NCI-H226 (cell line): ENCODE measurements at places on chromosomes 12 and 14.

GRCh38 chr12:65505386-65506121 lies 227.1 kb downstream of the MSRB3 start:
- DNase-seq = no peak

DNA sequence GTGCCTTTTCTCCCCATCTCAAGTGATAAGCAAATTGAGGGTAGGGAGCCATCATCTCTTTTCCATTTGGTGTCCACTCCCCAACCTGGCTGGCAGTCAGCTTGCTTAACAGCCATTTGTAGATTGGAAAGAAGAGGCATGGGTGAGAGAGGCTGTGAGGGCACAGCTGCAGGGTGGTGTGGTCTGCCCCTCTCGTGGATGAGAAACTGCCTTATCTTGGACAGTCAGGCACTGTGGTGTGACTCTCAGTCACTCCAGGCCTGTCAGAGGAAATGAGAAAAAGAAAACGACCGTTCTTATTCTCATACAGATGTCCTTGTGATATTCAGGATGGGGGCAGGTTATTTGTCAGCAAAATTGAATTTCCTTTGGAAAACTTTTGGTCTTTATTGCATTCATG lies 65.1 kb upstream of the SRSF5 start:
- no peak for DNase-seq

DNA sequence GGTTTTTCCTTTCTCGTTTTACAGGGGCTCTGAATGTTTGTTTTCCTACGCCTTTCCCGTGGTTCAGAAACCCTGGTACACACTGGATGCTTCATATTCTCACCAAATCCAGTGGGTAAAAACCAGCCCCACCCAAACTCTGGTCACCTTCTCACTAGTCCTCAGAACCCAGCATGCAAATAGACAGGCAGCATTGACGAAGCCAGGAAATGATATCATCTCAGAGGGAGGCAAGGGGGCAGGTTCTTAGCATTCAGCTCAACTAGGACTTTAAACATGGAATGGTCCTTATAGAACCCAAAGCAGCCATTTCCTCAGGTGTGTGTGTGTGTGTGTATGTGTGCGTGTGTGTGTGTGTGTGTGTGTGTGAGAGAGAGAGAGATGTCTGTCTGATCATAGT lies 142.0 kb downstream of the KCNK10 start:
- DNase-seq = no peak

- DNase-seq = no peak
Observed at GRCh38 chr14:99229654-99230207, 42.3 kb downstream of the BCL11B start.

- DNase-seq = no peak
Observed at GRCh38 chr12:4169531-4169930, 104.0 kb upstream of the CCND2 start.

DNA sequence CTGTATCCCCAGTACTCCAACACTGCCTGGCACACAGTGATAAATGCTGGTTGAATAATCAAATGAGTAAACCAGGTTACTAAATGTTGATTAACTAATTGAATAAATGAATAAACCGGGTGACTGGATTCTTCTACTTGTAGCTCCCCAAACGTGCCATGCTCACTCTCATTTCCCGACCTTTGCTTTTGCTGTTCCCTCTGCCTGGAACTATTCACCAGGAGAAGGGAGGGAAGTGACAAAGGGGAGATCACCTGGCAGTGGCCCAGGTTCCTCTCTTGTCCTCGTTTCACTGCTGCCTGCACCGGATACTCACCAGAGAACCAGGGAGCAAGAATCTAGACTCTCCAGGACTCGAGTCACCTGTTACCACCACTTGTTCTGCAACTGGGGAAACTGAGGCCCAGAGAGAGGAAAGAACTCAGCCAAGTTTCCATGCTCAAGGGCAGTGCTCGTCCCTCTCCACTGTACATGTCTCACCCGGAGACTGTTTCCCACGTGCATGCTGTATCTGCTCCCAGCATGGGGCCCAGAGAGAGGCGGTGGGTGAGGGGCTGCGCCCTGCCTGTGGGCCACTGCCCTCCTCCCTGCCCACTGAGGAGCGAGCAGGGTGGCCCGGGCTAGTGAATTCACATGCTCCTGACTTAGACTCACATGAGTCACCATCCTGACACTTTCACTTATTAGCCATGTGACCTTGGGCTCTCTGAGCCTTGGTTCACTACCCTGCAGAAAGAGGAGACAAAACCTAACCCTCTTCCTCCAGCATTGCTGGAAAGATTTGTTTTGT lies 17.7 kb upstream of the POP5 start:
- DNase-seq = no peak

DNA sequence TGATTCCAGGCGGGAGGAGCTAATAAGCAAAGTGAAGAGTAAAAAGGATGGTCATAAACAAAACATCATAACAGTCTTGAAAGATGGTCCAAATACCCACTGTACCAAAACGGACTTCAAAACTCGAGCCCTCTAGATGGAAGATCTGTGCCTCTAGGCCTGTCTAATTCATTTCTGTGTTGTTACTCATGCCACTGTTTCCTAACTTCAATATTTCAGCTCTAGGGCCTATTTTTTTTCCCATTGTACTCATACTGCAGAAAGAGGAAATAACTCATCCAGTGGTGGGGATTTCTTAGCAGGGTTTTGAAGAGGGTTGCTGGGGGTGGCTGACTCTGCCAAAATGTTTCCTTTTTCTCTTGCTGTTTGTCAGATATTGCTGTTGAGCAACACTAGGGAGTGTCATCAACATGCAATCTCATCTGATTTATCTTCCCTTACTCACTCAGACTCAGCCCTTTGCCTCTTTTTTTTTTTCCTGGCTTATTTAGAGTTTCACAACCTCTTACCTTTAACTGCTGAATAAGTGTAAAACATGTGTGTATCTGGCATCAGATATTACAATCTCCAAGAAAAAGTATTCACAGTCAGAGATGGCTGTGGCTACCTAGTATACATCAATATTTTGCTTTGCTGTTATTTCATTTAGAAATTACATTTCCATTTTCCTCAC lies 189.6 kb downstream of the DUSP6 start:
- DNase-seq = peak; percentile 98

DNA sequence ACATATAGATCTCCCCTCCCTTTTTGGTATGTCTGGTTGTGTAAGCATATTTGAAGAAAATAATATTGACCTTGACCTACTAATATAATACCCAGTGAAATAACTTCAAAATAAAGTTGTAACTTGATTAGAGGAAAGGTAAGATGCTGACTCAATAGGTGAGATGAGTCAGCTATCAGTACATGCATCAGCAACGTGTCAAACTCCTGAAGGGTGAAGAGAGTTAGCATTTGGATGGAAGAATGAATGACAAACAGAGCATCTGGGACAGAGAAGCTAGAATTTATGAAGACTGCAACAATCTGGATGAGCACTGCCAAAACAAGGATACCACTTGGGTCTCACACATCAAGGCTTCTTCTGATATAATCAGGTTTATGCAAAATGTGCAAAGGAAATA lies 74.9 kb downstream of the PPP2R5E start:
- no peak for DNase-seq

DNA sequence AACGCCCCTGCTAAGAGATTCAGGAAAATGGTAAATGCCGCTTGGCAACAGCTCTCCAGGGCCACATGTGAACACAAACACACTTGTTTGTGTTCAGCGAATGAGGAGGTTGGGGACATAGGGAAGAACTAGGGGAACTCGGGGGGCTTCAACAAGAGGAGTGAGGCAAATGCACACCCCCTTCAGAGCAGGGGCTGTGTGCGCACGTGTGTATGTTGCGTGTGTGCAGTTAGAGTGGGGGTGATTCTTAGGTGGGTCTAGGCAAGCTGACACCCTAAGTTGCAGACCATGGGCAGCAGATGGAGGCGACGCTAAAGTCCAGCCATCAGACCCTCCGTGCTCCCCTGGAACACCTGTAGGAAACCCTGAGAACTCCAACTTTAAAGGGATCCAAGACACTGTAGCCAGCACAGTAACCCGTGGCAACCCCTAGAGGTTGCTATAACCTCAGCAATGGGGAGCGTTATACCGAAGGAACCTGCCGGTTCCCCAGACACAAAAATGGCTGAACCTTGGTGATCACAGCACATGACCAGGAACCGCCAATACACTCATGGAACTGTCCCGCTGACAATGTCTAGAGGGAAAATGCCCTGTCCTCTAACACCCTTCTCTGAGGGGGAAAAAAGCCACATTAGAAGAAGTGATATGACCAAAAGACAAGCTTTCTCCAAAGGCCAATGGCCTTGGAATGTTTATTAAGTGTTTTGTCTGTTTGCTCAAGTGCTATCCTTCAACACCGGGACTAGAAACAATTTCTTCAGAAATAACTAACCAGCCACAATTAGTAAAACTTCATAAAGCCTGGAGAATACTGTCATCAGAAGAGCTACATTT lies 86.5 kb upstream of the CEP83 start:
- peak; percentile 37 for DNase-seq

DNA sequence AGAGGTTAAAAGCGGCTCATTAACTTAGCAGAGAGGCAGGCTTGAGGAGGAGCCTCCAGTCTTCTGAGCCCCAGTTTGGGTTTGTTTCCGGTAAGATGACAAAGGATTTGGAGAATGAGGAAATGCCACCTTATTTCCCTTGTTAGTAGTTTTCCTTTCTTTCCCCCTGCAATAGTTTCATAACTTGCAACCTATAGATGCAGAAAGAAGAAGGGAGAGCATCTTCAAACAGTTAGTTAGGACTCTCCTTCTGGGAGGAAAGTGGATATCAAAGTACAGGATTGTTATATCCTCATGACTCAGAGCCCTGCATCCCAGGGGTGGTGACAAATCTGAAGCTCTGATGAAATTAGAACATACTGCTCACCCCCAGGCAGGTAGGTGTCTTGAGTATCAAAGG lies 180.7 kb upstream of the SLC38A2 start:
- DNase-seq = peak; percentile 60

DNA sequence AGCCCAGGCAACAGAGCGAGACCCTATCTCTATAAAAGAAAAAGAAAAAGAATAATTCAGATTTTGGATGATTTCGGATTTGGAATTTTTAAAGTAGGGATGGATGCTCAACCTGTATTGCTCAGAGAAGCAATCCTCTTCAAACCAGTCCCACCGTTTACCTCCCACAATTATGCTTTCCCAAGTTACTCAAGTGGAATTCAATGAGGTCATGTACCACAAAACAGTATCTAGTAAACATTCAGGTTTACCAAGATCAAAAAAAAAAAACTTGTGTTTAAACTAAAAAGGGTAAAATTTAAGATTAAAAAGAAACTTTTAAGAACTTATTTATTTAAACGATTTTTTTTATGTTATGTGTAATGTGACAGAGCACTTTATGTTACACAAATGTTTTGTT lies 2.5 kb downstream of the KDM5A start:
- DNase-seq = peak; percentile 10

DNA sequence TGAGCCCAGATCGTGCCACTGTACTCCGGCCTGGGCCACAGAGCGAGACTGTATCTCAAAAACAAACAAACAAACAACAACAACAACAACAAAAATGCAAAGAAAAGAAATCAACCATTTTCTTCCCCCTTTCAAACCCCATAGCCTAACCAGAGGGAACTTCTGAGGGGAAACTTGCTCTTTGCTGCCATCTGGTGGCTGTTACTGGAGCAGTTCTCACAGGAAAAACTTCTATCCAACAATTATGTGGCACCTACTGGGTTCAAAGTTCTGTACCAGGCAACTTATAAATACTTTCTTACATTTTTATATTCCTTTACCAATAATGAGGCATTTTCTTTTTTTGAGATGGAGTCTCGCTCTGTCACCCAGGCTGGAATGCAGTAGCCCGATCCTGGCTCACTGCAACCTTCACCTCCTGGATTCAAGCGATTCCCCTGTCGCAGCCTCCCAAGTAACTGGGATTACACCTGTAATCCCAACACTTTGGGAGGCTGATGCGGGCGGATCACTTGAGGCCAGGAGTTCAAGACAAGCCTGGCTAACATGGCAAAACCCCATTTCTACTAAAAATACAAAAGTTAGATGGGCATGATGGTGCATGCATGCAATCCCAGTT lies 50.9 kb upstream of the BICDL1 start:
- peak; percentile 14 for DNase-seq

- no peak for DNase-seq
Observed at GRCh38 chr12:51320311-51320694, 3.7 kb downstream of the BIN2 start.

GRCh38 chr14:71487449-71487848 lies 444.8 kb upstream of the RGS6 start:
- no peak for DNase-seq

- DNase-seq = no peak
Observed at GRCh38 chr14:65073605-65074201, 28.6 kb downstream of the MAX start.

GRCh38 chr12:91717804-91718203 lies 427.8 kb downstream of the BTG1 start:
- DNase-seq = no peak

- peak; percentile 97 for DNase-seq
Observed at GRCh38 chr14:93959239-93960107, 16.9 kb downstream of the ASB2 start.

DNA sequence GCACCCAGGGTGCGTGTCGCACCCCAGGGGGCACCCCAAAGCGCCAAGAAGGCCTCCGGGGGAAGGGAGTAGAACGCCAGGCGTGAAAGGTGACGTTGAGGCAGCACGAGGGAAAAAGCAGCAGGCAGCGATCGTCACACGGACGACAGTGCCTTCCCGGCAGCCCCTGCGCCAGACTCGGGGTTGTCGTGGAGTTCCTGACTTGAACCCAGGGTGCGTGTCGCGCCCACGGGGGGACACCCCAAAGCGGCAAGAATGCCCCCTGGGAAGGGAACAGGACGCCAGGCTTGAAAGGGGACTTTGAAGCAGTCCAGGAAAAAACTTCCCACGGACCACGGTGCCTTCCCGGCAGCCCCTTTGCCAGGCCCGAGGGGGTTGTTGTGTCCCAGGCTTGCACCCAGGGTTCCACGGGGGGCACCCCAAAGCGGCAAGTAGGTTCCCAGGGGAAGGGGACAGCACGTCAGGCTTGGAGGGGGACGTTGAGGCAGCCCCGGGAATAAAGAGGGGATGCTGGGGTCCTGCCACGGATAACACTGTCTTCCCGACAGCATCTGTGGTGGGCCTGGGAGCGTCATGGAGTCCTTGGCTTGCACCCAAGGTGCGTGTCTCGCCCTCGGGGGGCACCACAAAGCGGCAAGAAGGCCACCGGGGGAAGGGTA lies 159.2 kb upstream of the ALG10B start:
- DNase-seq = no peak

DNA sequence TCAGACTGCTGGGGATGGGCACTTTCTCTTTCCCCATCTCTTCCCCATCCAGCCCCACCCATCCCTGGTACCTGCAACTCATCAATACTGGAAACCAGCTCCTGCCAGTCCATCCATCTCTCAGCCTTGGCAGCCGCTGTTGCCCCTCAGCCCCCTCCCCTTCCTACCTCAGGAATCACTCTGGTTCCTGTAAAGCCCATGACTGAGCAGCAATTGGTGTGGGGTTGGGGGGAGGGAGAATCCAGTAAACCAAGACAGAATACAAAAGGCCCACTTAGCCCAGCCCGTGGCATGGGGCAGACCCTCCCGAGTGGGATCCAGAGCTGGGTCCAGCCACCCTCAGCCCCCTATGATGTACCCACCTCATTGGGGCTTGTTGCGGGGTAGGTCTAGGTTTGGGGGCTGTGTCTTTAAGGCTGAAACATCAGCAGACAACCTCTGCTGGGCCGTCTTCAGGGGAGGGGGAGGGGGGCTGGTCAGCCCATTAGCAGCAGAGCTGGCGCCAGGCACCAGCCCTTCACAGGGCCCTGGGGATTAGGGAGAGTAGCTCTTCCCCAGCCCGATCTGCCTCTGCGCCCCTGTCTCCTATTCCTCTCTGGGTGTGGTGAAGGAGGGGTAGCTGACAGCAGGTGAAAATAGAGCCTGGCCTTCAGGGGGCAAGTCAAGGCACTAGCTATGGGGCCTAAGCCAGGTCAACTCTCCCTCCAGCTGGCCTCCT lies 702 bp upstream of the PRPH start:
- no peak for DNase-seq
